ENCODE measurements at places on chromosomes 6 and 20.

GRCh38 chr6:31112478-31112877 lies at the start of gene C6orf15:
TSS of gene C6orf15 (minus strand) at chr6:31112575. CDS start at chr6:31112555, 20 bp downstream.
- DNase-seq: no peak

- peak; percentile 42 for DNase-seq
Observed at GRCh38 chr6:142881761-142882160, 63.2 kb downstream of the HIVEP2 start.

- DNase-seq: no peak
Observed at GRCh38 chr6:166771701-166772100, 144.7 kb upstream of the RPS6KA2 start.

DNA sequence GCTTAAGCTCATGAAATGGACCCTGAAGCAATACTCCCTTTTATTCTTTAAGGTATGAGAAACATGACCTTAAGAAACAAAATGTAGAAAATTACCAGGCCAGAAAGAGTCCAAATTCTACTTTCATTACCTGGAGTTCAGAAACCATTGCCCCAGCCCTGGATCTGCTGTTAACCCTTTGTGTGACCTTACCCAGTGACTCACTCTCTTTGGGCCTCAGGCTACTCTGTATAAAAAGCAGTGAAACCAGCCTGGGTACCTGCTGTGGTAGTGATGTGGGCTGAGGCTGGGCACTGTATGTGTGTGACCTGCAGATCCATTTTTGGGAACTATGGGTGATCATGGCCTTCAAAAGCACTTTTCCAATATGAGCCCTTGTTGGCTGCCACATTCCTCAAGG lies 47.2 kb downstream of the SLC9A8 start:
- DNase-seq: no peak

- DNase-seq: no peak
Observed at GRCh38 chr6:17842934-17843821, 136.5 kb upstream of the NUP153 start.
